Activated CD8-positive, alpha-beta T cell treated with anti-CD3 and anti-CD28 coated beads for 36 hours (primary cell): ENCODE measurements at places on chromosomes 5 and 9. TPM values are rescaled to one million over a fixed set of nuclear protein-coding genes. Genes with fewer than 3 reads are reported as not detected.
A peak's percentile ranks its signal among the peaks of the same experiment; 100 is the strongest.

GRCh38 chr5:58048185-58048925, 411.5 kb downstream of the PLK2 start:
- no peak overlapping the region for H3K27ac ChIP-seq
- H3K27me3 ChIP-seq, result no peaks in the 10 kb centered on the region
- no peaks in the 10 kb centered on the region for H3K36me3 ChIP-seq
- H3K4me3 ChIP-seq, result no peak overlapping the region
- DNase-seq, result no peak

DNA sequence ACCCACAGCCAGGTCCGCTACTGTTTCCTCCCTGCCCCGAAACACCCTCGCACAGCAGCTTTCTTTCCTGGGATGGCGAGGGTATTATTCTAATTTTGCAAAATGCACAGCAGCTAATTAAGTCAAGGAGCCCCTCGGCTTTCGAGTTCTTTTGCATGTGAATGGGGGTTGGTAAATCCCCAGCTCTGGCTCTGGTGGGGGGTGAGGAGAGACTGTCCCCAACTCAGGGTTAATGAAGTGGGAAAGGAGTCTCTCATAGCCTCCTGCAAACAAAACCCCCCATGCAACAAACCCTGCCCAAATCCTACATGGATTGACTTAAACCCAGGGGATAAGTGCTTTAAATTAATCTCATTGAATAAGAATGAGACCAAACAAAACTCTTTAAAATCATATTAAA, 8.8 kb downstream of the BARHL1 start:
- H3K36me3 ChIP-seq, result peaks cover 26% of the 10 kb centered on the region
- no peak overlapping the region for H3K4me3 ChIP-seq
- no peak for DNase-seq
- peaks cover 10% of the 10 kb centered on the region for H3K4me1 ChIP-seq
- no peak overlapping the region for H3K27ac ChIP-seq

DNA sequence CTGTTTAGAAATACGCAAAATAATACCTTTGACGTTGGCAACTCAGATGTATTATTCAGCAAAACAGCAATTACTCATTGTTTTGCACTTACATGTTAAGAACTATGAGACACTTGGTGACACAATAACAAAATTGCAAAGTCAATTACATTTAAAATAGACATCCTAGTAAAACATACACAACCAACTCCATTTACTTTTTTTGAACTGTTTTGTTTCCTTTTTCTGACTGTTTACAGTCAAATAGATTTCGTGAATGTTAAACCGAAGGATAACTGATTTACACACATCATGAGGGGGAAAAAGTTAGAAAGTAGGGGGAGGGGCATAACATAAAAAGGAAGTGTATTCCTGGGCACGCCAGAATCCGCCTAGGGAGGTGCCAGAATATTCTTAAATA, 220.1 kb downstream of the MEF2C start:
- H3K4me1 ChIP-seq, result peaks cover 33% of the 10 kb centered on the region
- peaks cover 72% of the 10 kb centered on the region for H3K27me3 ChIP-seq
- no peak overlapping the region for H3K4me3 ChIP-seq
- no peak overlapping the region for H3K27ac ChIP-seq

SLC6A19 gene
- not detected for total RNA-seq

GRCh38 chr5:103523319-103523718, 39.3 kb downstream of the NUDT12 start:
- no peaks in the 10 kb centered on the region for H3K4me1 ChIP-seq
- H3K36me3 ChIP-seq, result no peaks in the 10 kb centered on the region
- no peak for DNase-seq
- H3K27ac ChIP-seq, result no peak overlapping the region
- peaks cover 4% of the 10 kb centered on the region for H3K27me3 ChIP-seq
- no peak overlapping the region for H3K4me3 ChIP-seq

GPX8 gene
- not detected for total RNA-seq

DNA sequence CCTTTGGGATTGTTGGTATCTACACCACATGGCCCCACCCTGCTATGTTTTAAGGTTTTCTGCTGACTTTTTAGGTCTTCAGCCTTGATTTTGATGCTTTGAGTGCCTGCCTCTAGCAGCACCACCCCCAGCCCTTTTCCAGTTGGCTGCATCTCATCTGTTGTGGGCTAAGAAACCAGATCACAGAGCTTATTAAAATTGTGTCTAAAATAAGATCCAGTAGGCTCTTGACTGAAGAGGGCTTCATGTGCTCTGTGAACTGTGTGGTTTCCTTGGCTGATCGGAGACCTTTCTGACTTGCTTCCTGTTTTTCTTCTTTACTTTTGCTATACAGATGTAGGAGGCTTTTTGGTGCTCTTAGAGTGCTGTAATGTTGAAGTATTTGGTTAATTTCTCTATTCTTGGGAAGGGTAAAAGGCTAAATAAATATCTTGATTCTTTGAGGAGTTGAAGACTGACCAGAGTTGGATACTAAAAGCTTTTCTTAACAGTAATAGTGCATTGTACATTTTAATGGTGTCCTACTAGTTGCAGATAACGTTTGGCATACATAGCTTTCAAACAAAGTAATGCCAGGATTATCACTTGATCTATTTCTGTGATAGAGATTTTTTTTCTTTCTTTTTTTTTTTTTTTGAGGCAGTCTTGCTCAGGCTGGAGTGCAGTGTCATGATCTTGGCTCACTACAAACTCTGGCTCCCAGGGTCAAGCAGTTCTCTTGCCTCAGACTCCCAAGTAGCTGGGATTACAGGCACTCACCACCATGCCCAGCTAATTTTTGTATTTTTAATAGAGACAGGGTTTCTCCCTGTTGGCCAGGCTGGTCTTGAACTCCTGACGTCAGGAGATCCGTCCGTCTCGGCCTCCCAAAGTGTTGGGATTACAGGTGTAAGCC, 4.5 kb downstream of the UBE2D2 start:
- H3K27me3 ChIP-seq, result no peaks in the 10 kb centered on the region
- peak overlapping the region; percentile 87 for H3K27ac ChIP-seq
- peak overlapping the region; percentile 87 for H3K4me3 ChIP-seq
- peaks cover 48% of the 10 kb centered on the region for H3K4me1 ChIP-seq

- no peaks in the 10 kb centered on the region for H3K27me3 ChIP-seq
- no peak overlapping the region for H3K27ac ChIP-seq
- H3K4me1 ChIP-seq, result peaks cover 20% of the 10 kb centered on the region
Observed at GRCh38 chr5:103205991-103206700, 52.4 kb upstream of the MACIR start.

QRFP gene
- not detected for total RNA-seq

GRCh38 chr5:87266914-87267573, 639 bp upstream of the RASA1 start:
- peak overlapping the region; percentile 99 for H3K27ac ChIP-seq
- peak overlapping the region; percentile 100 for H3K4me3 ChIP-seq
- H3K36me3 ChIP-seq, result peaks cover 8% of the 10 kb centered on the region
- H3K27me3 ChIP-seq, result no peaks in the 10 kb centered on the region
- H3K4me1 ChIP-seq, result peaks cover 18% of the 10 kb centered on the region
- DNase-seq, result no peak

DNA sequence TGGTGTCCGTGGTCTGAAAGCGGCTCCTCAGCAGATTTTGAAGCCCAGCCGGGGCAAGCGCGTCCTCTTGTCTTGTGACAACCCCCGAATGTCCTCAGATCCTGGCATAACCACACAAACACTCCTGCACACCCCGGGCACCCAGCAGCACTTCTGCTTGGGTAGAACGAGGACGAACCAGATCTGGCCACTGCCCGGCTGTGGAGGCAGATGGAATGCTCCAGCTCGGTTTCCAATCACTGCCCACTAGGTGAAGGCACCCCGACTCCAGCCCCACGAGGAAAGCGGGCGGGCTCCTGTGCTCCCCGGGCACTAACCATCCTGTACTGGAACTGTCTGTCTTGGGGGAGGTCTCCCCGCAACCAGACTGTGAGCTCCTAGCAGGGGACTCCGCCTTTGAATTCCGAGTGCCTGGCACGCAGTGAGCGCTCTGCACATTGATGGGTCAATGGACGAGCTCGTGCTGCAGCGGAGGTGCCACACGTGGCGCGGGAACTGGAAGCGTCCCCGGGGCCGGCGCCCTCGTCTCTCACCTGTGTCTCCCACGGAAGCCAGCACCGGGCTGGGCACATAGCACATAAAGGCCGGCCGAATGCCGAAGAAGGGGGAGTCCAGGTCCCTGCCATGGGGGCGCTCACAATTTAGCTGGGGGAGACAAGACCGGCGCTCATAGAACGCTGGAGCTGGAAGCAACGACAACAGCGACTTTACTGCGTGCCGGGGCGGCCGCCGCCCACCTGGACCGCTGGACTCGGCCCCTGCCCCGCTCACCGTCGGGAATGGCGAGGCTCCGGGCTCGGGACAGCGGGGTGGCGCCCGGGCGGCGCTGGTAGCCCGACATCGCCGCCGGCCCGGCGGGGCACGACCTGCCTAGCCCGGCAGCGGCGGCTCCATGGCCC, 608 bp downstream of the ENTR1 start:
- H3K4me3 ChIP-seq, result peak overlapping the region; percentile 97

DNA sequence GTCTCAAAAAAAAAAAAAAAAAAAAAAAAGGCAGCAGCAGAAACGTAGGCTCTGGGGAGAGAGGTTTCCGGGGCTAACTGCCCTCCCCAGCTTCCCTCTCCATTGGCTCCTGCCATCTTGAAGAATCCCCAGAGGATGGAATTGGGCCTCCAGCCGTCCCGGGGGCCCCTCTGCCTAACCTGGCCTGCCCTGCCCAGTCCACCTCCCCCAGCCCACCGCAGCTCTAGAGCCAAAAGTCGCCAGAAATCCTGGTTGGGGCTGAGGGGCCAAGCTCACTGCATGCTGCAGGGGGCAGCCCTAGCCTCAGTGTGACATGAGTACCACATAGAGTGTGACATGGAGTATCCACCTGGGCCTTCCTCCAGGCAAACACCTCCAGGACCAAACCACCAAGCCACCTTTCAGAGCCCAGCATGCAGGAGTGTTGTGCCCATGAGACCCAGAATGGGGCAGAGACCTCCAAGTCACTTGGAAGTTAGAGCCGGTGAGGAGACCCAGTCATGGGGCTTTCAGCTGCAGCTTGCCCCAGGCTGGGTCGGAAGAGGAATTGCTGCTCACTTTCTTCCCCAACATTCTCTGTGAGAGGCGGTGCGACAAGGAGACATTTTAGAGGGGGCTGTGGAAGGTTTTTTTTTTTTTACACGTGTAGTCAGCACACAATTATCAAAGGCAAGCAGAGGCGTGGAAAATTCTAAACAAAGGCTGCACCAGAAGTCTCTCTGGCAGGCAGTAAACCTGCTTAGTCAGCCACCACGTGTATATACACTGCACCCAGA, 17.6 kb downstream of the CD74 start:
- no peaks in the 10 kb centered on the region for H3K27me3 ChIP-seq
- H3K36me3 ChIP-seq, result peaks cover 41% of the 10 kb centered on the region
- H3K27ac ChIP-seq, result peak overlapping the region; percentile 9
- no peaks in the 10 kb centered on the region for H3K4me1 ChIP-seq
- no peak overlapping the region for H3K4me3 ChIP-seq

GRCh38 chr5:122076050-122076461, 2.0 kb downstream of the LOX start:
- H3K27me3 ChIP-seq, result peaks cover 55% of the 10 kb centered on the region
- peaks cover 16% of the 10 kb centered on the region for H3K4me1 ChIP-seq
- H3K36me3 ChIP-seq, result no peaks in the 10 kb centered on the region
- no peak overlapping the region for H3K27ac ChIP-seq
- no peak for DNase-seq

- H3K27ac ChIP-seq, result no peak overlapping the region
- H3K4me3 ChIP-seq, result no peak overlapping the region
- no peak for DNase-seq
- no peaks in the 10 kb centered on the region for H3K4me1 ChIP-seq
- no peaks in the 10 kb centered on the region for H3K27me3 ChIP-seq
Observed at GRCh38 chr9:69079186-69079585, 43.6 kb downstream of the FXN start.

- H3K36me3 ChIP-seq, result no peaks in the 10 kb centered on the region
- DNase-seq, result no peak
- no peaks in the 10 kb centered on the region for H3K27me3 ChIP-seq
- H3K4me3 ChIP-seq, result no peak overlapping the region
Observed at GRCh38 chr9:9275601-9276000, 1337.2 kb downstream of the PTPRD start.

- H3K27me3 ChIP-seq, result no peaks in the 10 kb centered on the region
- H3K4me3 ChIP-seq, result no peak overlapping the region
- no peak overlapping the region for H3K27ac ChIP-seq
- peaks cover 16% of the 10 kb centered on the region for H3K36me3 ChIP-seq
- H3K4me1 ChIP-seq, result peaks cover 9% of the 10 kb centered on the region
Observed at GRCh38 chr9:7045361-7045760, 287.6 kb downstream of the KDM4C start.

CNTNAP3 gene
- not detected for total RNA-seq

GRCh38 chr5:179980767-179981166, 73.1 kb upstream of the TBC1D9B start:
- no peaks in the 10 kb centered on the region for H3K4me1 ChIP-seq
- H3K27me3 ChIP-seq, result no peaks in the 10 kb centered on the region
- no peak for DNase-seq
- no peak overlapping the region for H3K27ac ChIP-seq
- no peak overlapping the region for H3K4me3 ChIP-seq

DMGDH gene
- total RNA-seq, result 0.45 TPM

TMC1 gene
- total RNA-seq, result not detected

GRCh38 chr5:170525470-170526211, 21.8 kb downstream of the KCNIP1 start:
- no peak overlapping the region for H3K27ac ChIP-seq
- no peaks in the 10 kb centered on the region for H3K4me1 ChIP-seq
- H3K4me3 ChIP-seq, result no peak overlapping the region
- DNase-seq, result no peak
- no peaks in the 10 kb centered on the region for H3K36me3 ChIP-seq

C9orf153 gene
- total RNA-seq, result 0.16 TPM

LHX6 gene
- total RNA-seq, result 0.07 TPM

DNA sequence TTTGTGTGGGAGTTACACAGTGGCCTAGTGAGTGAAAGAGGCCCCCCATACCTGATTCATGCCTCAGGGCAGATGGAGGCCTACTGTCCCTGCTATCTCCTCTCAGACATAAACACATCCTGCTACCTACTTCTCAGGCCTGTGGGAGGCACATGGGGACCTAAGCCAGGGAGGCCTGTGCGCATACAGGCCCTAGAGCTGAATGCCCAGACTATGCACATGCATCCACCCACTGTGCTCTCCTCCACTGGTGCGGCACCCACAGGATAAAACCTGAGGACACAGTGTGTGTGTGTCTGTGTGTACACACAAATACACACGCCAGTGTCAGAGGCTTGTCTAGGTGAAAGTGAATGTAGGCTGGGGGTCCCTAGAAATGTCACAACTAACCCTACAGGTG, 1.4 kb downstream of the PAX5 start:
- no peak for DNase-seq
- peaks cover 6% of the 10 kb centered on the region for H3K36me3 ChIP-seq
- H3K4me1 ChIP-seq, result peaks cover 49% of the 10 kb centered on the region
- H3K27me3 ChIP-seq, result peaks cover 87% of the 10 kb centered on the region
- no peak overlapping the region for H3K4me3 ChIP-seq

DNA sequence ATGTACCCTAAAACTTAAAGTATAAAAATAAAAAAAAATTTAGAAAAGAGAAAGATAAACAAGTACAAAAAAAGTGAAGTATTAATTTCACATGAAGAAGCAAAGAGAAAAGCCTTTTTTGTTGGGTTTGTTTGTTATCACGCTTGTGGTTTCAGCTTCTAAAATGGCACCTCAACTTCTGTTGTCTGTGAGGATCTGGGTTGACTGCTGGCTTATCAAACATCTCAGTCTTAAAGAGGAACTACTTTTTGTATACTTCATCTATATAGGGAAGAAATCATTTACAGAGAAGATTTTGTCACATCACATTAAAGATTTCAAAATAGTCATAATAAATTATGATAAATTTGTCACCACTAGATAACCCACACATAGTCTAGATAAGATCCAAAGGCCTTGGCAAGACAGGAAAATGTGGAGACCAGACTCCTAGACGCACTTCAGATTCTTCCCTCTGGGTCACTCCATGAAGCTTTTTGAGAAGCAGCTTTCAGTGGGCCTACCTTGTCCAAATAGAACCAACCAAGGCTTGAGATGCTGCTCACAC, 8.8 kb upstream of the ADGRV1 start:
- H3K4me1 ChIP-seq, result no peaks in the 10 kb centered on the region
- H3K4me3 ChIP-seq, result no peak overlapping the region
- H3K36me3 ChIP-seq, result no peaks in the 10 kb centered on the region
- peaks cover 26% of the 10 kb centered on the region for H3K27me3 ChIP-seq
- no peak for DNase-seq
